ENCODE measurements at places on chromosomes 13 and 19. TPM values are rescaled to one million over a fixed set of nuclear protein-coding genes. Genes with fewer than 3 reads are reported as not detected.

DNA sequence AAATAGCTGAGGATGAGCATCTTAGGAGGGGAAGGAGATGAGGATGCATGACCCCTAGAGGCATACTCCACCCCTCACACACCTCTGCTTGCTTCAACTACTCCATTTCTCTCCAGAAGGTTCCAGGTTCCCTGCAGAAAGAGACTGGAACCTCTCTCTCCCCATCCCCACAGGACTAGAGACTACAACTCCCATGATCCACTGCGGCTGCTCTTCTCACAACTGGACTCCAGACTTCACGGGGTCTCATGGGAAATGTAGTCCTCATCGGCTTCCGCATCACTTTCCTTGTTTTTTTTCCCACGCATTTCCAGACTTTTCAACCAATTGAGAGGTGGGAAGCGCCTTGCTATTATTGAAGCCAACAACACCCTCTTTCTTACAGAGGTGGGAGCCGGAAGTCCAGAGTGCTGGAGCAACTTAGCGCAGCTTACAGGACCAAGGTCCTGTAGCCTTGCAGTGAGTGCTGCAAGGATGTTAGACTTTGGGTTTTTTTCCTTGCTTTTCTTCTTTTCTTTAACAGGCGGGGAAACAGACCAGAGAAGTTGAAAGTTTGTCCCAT lies 13.9 kb upstream of the CACNG6 start:
- peak; percentile 67 for DNase-seq

- DNase-seq = peak; percentile 78
Measured at GRCh38 chr19:47021536-47022139, 2.0 kb downstream of the NPAS1 start.

GRCh38 chr13:93422980-93423543 lies 196.5 kb downstream of the GPC6 start:
- peak; percentile 76 for DNase-seq

DNA sequence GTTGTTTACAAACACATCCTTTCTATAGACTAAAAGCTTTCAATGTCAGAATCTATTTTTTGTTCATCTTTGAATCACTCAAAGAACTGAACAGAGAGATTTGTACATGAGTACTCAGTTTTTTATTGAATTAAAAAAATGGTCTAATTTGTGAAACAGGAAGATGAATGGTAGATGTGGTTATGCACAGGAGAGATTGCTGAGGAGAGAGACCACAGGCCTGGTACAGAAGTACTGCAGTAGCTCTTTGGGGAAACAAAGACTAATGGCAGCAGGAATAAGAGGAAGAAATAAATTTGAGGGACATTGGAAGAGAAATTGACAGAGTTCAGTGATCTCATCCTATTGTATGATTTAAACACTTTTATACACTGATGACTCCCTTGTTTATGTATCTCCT lies 222.0 kb upstream of the ARGLU1 start:
- no peak for DNase-seq

DNA sequence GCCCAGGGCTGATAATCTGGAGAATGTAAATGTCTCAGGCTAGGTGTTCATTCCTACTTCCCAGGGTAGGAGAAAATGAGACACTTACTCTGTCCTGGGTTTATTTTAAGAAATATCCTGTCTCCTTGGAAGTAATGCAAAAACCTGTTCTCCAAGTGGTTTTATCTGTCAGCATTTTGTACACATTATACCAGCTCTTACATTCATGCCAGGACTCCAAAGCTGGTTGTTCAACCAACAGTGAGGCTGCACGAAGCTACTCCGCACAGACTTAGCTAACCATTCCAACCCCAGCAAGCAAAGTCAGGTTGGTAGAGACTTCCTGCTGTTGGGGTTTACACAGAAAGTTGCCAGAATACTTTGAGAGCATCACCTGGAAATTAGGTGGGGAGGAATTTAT lies 55.6 kb downstream of the SLC7A1 start:
- DNase-seq = peak; percentile 28

- no peak for DNase-seq
Measured at GRCh38 chr13:41284512-41285288, 21.3 kb upstream of the MTRF1 start.

GRCh38 chr13:50052478-50052877 lies 37.2 kb downstream of the KCNRG start:
- no peak for DNase-seq

DNA sequence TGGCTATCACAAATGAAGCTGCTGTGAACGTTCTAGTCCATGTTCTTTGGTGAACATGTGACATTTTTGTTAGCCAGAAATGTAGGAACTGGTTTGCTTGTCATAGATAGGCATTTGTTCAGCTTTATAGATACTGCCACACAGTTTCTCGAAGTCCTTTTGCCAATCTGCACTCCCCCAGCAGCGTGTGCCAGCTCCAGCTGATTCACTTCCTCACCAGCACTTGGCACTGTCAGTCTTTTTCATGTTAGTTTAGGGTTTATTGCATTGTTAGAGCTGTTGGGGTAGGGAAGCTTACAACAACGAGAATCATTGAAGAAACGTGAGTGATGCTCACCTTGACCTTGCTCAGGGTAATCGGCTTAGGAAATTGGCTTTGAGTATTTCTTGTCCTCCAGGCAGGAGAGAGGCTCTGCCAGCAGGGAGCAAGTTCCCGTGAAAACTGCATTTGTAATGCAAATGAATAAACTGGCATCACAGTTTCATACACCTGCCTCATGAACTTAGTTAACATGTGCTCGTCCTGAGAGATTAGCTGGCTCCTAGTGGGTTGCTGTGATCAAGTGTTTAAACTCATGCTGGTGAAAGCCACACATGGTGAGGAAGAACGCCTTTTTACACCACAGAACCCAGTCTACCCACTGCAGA lies 83.9 kb downstream of the ING1 start:
- DNase-seq = no peak

- no peak for DNase-seq
Measured at GRCh38 chr13:31369213-31369612, 169.4 kb downstream of the B3GLCT start.

The RPS19 gene
- total RNA-seq = 1,560 TPM

The SPRED3 gene
- 1.9 TPM for total RNA-seq

The LPAR6 gene
- total RNA-seq = 22.9 TPM

The ZNF726 gene
- 5.1 TPM for total RNA-seq

The PDE4C gene
- total RNA-seq = 11.3 TPM

The CTXN1 gene
- total RNA-seq = 8.5 TPM

The DKKL1 gene
- total RNA-seq = not detected

The STOML3 gene
- total RNA-seq = 2.8 TPM

The ACER1 gene
- not detected for total RNA-seq

Measured in left lung (tissue), 14 donors.